Endothelial cell (in vitro differentiated cells): ENCODE measurements at places on chromosomes 5 and 9. TPM values are rescaled to one million over a fixed set of nuclear protein-coding genes. Genes with fewer than 3 reads are reported as not detected.
A peak's percentile ranks its signal among the peaks of the same experiment; 100 is the strongest.

DNAH5 gene
- 0.80 TPM for total RNA-seq

NEK6 gene
- total RNA-seq, result 43.9 TPM

PCDHB15 gene
- total RNA-seq, result 10.5 TPM

TMEM232 gene
- 3.1 TPM for total RNA-seq

IL3 gene
- total RNA-seq, result not detected

S100Z gene
- 0.38 TPM for total RNA-seq

ITK gene
- not detected for total RNA-seq

STPG3 gene
- total RNA-seq, result not detected

MAMDC2 gene
- total RNA-seq, result 0.10 TPM

SLC6A3 gene
- 0.10 TPM for total RNA-seq

DNA sequence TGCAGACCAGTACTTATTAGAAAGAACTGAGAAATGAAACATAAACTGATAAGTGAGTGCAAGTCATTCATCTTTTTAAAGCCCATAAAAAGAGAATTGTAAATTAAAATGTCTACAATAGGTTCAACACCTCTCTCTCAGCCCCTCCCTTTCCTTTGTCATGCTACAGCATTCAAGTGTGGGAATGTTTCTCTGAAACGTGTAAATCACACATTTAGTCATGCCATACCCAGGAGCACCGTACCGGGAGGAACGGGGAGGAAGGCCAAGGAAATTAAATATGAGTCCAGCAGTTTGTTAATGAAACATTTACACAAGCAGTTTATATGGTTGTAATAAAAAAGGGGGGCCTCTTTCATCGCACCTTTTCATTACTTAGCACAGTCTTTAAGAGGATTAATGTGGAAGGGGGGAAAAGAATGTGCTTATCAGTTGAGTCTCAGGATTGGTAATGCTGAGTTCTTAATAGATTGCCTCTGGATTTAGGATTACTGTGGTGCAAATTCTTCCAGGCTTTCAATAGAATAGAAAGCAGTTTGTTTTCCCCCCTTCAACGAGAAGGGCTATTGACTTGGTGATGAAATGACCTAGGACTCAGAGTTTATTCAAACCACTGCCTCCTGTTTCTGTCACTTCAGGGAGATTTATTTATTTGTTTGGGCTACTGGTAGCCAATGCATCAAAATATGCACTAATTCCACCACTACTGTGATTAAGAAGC lies 176.0 kb upstream of the ZNF608 start:
- no peak for DNase-seq
- no peaks in the 10 kb centered on the region for H3K4me1 ChIP-seq
- no peaks in the 10 kb centered on the region for H3K36me3 ChIP-seq
- no peak overlapping the region for H3K4me3 ChIP-seq
- no peaks in the 10 kb centered on the region for H3K27me3 ChIP-seq
- H3K27ac ChIP-seq, result no peak overlapping the region

GRCh38 chr9:113479174-113479621 lies 15.7 kb downstream of the RGS3 start:
- peaks cover 10% of the 10 kb centered on the region for H3K27me3 ChIP-seq
- H3K4me3 ChIP-seq, result no peak overlapping the region
- no peak overlapping the region for H3K27ac ChIP-seq
- H3K36me3 ChIP-seq, result no peaks in the 10 kb centered on the region

GRCh38 chr9:114572199-114572598 lies 15.4 kb upstream of the ATP6V1G1 start:
- DNase-seq, result no peak
- peaks cover 3% of the 10 kb centered on the region for H3K27me3 ChIP-seq
- no peak overlapping the region for H3K27ac ChIP-seq
- no peaks in the 10 kb centered on the region for H3K36me3 ChIP-seq
- no peaks in the 10 kb centered on the region for H3K4me1 ChIP-seq

DNA sequence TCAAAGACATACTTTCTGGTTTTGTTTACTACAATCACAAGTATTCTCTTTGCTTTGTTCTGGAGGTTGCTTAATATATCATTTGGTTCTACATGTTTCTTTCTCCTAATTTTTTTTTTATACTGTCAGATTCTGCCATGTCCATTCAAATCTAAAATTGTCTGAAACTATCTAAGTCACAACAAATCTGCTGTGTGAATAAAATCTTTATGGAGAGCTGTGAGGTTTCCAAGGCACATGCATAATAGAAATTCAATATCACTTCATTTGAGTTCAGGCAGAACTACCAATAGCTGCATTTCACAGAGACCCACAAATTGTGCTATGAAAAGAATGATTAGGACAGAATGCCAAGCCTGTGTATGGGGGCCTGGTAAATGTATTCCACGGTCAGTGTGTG lies 346.9 kb upstream of the ARRDC3 start:
- no peak overlapping the region for H3K27ac ChIP-seq
- no peak overlapping the region for H3K4me3 ChIP-seq
- H3K4me1 ChIP-seq, result no peaks in the 10 kb centered on the region
- no peak for DNase-seq
- H3K36me3 ChIP-seq, result no peaks in the 10 kb centered on the region

- H3K27ac ChIP-seq, result no peak overlapping the region
- H3K27me3 ChIP-seq, result no peaks in the 10 kb centered on the region
- H3K36me3 ChIP-seq, result no peaks in the 10 kb centered on the region
- H3K4me1 ChIP-seq, result no peaks in the 10 kb centered on the region
- H3K4me3 ChIP-seq, result no peak overlapping the region
These were observed 149.6 kb downstream of the PRR16 start for GRCh38 chr5:120613729-120614128.

- H3K4me3 ChIP-seq, result no peak overlapping the region
- no peaks in the 10 kb centered on the region for H3K36me3 ChIP-seq
- DNase-seq, result no peak
- H3K27ac ChIP-seq, result peak overlapping the region; percentile 81
- peaks cover 39% of the 10 kb centered on the region for H3K4me1 ChIP-seq
- H3K27me3 ChIP-seq, result no peaks in the 10 kb centered on the region
These were observed 142.4 kb downstream of the ELAVL2 start for GRCh38 chr9:23683611-23684061.

DNA sequence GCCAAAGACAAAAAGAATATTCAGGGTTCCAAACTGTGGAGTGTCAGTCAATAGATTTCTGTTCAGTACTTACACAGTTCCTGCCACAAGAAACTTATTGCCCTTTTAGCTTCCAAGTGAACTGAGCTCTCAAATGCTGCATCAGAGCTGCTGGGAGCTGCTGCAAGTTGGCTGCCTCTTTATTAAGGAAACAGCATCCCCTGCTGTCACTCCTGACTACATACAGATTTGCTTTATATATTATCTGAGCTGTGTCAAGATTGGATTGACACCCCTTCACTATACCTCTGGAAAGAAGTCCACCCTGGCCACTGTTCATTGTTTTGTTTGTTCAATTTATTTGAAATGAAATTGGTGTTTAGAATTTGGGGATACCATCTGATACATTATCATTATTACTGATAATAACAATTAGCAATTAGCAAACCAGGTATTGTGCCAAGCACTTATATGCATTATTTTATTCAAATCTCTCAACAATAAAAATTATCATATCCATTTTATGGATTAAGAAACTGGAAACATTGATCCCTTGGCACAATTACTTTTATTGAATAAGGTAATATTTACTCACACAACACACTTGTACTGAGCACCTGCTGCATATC lies 16.4 kb upstream of the C5orf58 start:
- H3K4me1 ChIP-seq, result peaks cover 12% of the 10 kb centered on the region
- H3K36me3 ChIP-seq, result no peaks in the 10 kb centered on the region
- DNase-seq, result peak; percentile 56
- H3K27me3 ChIP-seq, result peaks cover 1% of the 10 kb centered on the region
- H3K27ac ChIP-seq, result no peak overlapping the region

DNA sequence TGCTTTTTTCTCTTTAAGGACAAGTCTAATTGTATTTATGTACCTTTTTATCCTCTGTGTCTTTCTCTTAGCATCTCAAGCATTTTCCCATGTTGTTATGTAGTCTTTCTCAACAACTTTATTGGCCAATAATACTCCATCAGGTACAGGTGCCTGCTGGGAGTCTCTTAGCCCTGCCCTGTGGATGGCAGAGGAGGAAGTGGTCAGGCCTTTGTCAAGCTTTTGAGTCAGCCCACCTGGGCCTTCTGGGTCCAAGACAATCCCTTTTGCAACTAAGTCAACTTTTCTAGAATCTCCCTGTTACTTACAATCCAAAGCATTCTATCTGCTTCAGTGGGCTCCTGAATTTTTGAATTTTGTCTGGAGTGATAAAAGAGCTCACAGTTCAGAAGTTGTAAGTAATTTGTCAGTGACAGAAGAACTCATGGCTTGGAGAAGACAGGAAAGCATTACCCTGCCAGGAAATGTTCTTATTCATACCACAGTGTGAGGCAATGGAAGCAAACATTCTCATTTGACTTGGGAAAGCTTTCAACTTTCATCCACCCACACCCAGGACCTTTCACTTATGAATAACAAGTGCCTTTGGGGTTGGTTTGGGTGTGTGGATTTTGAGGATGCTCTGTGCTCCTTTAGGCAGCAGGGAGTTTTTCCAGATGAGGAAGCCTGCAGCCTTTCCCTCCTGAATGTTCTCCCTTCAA lies 200.0 kb upstream of the S1PR3 start:
- peaks cover 20% of the 10 kb centered on the region for H3K4me1 ChIP-seq
- H3K4me3 ChIP-seq, result no peak overlapping the region
- no peak overlapping the region for H3K27ac ChIP-seq
- H3K27me3 ChIP-seq, result peaks cover 5% of the 10 kb centered on the region

GRCh38 chr5:179316111-179316551 lies 29.1 kb downstream of the ADAMTS2 start:
- no peak for DNase-seq
- no peak overlapping the region for H3K27ac ChIP-seq
- H3K36me3 ChIP-seq, result peaks cover 21% of the 10 kb centered on the region
- peaks cover 9% of the 10 kb centered on the region for H3K4me1 ChIP-seq
- H3K4me3 ChIP-seq, result peak overlapping the region; percentile 70

- no peak overlapping the region for H3K4me3 ChIP-seq
- DNase-seq, result no peak
- H3K36me3 ChIP-seq, result no peaks in the 10 kb centered on the region
- no peak overlapping the region for H3K27ac ChIP-seq
- peaks cover 1% of the 10 kb centered on the region for H3K27me3 ChIP-seq
These were observed 170.8 kb downstream of the SGCD start for GRCh38 chr5:156497804-156498208.

GRCh38 chr5:102080288-102080687 lies 215.8 kb downstream of the SLCO4C1 start:
- H3K4me3 ChIP-seq, result no peak overlapping the region
- H3K36me3 ChIP-seq, result no peaks in the 10 kb centered on the region
- H3K4me1 ChIP-seq, result no peaks in the 10 kb centered on the region
- H3K27me3 ChIP-seq, result peaks cover 6% of the 10 kb centered on the region
- no peak overlapping the region for H3K27ac ChIP-seq

DNA sequence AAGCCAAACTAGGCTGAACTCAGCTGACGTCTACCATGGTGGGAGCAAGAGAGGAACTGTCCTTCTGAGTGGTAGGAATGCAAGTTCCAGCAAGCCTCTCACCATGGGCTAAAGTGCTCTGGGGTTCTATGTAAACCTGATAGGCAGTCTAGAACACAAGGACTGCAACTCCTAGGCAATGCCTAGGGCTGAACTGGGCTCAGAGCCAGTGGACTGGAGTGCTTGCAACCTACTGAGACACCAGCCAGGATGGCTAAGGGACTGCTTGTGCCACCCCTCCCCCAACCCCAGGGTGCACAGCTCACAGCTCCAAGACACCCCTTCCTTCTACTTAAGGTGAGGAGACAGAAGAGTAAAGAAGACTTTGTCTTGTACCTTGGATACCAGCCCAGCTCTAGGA lies 12.1 kb upstream of the RCL1 start:
- H3K27ac ChIP-seq, result no peak overlapping the region
- DNase-seq, result no peak
- no peaks in the 10 kb centered on the region for H3K36me3 ChIP-seq
- no peaks in the 10 kb centered on the region for H3K4me1 ChIP-seq
- H3K27me3 ChIP-seq, result no peaks in the 10 kb centered on the region
- H3K4me3 ChIP-seq, result no peak overlapping the region

DNA sequence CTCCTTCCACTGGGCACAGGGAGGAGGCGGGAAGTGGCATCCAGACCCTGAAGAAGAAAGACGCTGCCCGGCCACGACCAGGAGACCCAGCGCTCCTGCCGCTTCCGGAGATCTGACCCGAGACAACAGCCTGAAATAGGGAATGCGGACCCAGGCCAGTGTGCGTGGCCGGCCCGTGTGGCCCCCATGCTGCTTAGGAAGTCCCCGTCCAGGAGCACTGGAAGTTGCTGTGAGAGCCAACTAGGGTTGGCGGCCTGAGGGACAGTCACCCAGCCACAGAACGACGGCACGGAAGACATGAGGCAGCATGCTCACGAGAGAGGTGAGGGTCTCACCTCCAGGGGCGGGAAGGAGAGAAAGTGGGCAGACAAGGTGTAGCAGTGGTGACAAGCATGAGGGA lies 17.0 kb downstream of the SH3GLB2 start:
- H3K4me1 ChIP-seq, result peaks cover 8% of the 10 kb centered on the region
- DNase-seq, result no peak
- H3K36me3 ChIP-seq, result peaks cover 25% of the 10 kb centered on the region
- H3K27me3 ChIP-seq, result peaks cover 7% of the 10 kb centered on the region
- H3K4me3 ChIP-seq, result peak overlapping the region; percentile 76

DNA sequence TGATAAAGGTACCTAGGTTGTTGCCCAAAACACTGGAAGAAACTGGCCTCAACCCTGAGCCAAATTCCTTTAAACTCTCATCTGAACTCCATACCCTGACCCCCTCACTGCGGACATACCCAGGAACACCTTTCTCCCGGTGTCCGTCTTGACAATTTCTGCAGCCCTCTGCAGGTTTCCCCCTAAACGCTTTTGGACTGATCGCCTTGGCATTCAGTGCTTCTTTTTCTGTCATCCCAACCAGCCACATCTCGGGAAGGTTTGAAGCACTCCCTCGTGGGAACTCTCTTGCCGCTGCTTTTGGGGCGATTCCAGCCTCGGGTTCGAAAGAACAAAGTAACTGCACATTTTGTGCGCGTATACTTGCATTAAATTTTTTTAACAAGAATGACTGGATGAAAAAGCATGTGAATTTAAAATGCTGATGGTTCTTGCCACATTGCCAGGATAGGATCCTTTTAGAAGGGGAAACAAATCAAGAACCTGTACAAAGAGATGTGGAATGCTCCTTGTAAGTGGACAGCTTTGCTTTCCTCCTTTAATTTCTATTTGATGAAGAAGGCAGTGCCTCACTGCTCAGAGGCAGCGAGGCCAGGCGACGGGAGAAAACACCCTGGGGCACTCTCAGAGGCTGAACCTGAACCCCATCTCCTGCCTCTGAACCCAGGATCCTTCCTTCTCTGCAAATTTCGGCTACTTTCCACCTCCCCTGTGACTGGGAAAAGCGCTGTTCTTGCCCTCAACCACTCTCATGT lies 615 bp downstream of the PSMD5 start:
- peaks cover 19% of the 10 kb centered on the region for H3K4me1 ChIP-seq
- H3K4me3 ChIP-seq, result peak overlapping the region; percentile 98
- no peaks in the 10 kb centered on the region for H3K27me3 ChIP-seq
- H3K36me3 ChIP-seq, result peaks cover 7% of the 10 kb centered on the region
- H3K27ac ChIP-seq, result peak overlapping the region; percentile 88

- H3K4me3 ChIP-seq, result no peak overlapping the region
- H3K4me1 ChIP-seq, result no peaks in the 10 kb centered on the region
- H3K27me3 ChIP-seq, result no peaks in the 10 kb centered on the region
- no peak overlapping the region for H3K27ac ChIP-seq
These were observed 309.3 kb downstream of the CHSY3 start for GRCh38 chr5:130213607-130214006.
